Adipocyte (in vitro differentiated cells): ENCODE measurements at places on chromosomes 6 and 20.

DNA sequence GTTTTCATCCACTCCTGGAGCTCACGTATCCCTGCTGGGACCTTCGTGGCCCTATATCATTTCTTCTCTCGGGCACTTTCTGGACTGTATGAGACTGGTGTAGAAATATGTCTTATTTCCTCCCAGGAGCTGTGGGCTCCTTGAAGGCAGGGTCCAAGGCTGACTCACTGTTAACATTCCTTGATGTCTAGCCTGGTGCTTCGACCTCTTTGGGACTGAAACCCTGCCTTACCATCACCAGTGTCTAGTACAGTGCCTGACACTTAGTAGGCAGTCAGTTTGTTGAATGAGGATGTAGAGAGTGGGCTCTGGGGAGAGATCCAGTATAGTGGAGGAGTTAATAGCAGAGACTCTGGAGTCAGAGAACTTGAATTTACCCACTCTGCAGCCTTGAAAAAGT, 23.6 kb downstream of the POFUT1 start:
- no peak for DNase-seq

GRCh38 chr6:152220786-152221185, 413.3 kb downstream of the ESR1 start:
- DNase-seq, result no peak

DNA sequence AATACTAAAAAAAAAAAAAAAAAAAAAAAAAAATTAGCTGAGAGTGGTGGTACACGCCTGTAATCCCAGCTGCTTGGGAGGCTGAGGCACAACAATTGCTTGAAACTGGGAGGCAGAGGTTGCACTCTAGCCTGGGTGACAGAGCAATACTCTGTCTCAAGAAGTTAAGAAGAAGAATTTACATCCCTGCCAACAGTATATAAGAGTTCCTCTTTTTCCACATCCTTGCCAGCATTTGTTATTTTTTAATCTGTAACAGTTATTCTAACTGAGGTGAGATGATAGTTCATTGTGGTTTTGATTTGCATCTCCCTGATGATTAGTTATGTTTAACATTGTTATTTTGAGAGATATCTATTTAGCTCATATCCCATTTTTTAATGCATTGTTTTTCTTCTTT, 20.3 kb upstream of the DYNLRB1 start:
- DNase-seq, result no peak

GRCh38 chr6:98056955-98057354, 773.9 kb upstream of the MMS22L start:
- no peak for DNase-seq

- no peak for DNase-seq
These were observed 133.8 kb downstream of the BACH2 start for GRCh38 chr6:90162648-90163387.

DNA sequence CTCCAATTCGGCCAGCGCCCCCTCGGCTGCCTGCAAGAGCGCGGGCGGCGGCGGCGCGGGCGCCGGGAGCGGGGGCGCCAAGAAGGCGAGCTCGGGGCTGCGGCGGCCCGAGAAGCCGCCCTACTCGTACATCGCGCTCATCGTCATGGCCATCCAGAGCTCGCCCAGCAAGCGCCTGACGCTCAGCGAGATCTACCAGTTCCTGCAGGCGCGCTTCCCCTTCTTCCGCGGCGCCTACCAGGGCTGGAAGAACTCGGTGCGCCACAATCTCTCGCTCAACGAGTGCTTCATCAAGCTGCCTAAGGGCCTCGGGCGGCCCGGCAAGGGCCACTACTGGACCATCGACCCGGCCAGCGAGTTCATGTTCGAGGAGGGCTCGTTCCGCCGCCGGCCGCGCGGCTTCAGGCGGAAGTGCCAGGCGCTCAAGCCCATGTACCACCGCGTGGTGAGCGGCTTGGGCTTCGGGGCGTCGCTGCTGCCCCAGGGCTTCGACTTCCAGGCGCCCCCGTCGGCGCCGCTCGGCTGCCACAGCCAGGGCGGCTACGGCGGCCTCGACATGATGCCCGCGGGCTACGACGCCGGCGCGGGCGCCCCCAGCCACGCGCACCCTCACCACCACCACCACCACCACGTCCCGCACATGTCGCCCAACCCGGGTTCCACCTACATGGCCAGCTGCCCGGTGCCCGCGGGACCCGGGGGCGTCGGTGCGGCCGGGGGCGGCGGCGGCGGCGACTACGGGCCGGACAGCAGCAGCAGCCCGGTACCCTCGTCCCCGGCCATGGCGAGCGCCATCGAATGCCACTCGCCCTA, 963 bp downstream of the FOXF2 start:
- peak; percentile 76 for DNase-seq

DNA sequence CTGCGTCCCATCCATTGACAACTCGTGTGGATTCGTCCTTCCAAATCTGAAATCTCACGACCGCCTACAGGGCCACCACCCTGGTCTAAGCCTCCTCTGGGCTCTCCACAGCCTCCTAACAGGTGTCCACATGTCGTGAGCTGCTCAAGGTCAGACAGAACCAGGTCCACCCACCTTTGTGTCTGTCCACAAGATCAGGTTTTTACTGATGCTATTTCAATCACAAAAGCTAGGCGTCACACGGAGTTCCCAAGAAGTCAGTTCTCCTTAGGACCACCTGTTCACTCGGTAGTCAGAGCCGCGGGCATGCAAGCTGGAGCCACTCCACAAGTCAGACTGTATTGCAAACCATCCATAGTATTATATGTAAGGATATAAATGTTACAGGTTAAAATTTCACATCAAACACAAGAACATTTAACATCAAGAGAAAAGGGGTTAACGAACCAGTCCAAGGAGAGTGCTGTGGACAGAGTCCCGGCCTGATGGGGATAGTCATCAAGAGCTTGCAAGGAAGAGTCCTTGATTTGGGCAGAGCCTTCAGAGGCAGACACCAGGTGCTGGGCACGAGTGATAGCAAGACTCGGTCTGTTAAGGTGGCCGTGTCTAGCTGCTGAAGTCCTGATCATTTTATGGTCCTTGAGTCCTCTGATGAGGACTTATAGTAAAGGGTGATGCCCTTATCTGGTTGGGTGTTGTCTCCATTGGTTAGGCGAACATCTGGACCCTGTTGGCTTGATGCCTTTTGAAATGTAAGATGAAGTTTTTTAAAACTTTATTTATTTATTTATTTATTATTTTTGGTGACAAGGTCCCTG, 731 bp upstream of the DNPH1 start:
- no peak for DNase-seq

DNA sequence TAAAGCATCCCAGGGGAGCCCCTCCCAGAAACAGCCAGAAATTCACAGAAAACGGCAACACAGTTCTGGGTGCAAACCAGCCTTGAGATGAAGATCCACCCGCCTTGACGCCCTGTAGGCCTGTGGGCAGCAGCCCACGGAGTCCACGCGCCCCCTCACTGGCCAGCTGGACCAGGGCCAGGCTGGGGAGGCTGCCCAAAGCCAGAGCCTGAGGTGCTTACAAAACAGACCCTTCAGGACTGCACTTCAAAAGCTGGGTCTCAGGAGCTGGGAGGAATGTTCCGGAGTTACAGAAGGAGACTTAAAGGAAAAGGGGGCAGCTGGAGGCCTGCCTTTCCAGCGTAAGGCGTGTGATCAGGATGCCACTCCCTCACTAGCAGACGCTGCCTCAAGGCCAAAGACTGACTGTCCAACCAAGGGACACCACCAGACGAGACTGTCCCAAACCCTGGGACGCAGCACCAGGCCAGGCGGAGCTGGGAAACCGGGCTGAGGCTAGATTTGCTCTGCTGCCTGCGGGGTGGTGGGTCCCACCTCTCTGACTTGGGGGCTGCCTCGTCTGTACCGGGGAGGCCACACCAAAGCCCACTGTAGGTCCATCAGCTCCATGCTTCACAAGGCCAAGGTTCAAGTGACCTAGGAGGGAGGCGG, 48.1 kb downstream of the RRBP1 start:
- DNase-seq, result no peak

- DNase-seq, result peak; percentile 84
These were observed 28.2 kb downstream of the CGA start for GRCh38 chr6:87066449-87067333.

DNA sequence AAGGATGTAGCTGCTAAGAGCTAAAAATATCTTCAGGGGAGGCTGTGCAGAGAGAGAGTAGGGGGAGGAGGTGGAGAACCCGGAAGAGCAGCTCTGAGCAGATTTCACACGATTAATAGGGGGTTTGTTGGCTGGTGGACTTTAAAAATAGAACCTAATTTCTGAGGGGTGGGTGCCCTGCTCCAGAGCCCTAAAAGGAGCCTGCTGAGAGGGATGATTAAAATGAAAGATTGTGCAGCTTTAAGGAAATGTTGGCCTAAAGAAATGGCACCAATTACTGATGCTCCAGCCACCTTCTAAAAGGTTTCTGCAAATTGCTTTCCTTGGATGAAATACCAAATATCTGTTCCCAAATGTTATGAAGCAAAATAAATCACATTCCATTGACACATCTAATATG, 202.8 kb upstream of the BTBD3 start:
- DNase-seq, result no peak

- no peak for DNase-seq
These were observed 475 bp upstream of the TMEM181 start for GRCh38 chr6:158559338-158559894.

DNA sequence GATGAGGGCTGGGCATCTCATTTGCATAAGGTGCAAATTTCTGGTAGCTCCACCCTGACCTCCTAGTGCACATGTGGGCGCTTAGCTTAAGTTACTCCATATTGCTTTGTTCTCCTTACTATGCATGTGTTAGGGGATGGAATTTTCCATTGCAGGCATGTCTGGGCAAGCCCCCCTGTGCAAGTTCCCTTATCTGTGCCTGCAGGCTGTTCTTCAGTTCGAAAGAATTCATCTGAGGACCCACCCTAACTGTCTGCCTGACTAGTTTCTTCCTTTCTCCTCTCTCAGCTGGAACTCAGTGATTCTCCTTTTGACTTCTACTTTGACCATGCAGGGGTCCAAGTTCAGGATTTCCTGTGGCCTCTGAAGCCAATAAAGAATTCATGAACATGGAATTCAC, 30.2 kb downstream of the CCDC170 start:
- DNase-seq, result no peak

- DNase-seq, result no peak
These were observed 30.8 kb downstream of the FBXO30 start for GRCh38 chr6:145783796-145784195.

DNA sequence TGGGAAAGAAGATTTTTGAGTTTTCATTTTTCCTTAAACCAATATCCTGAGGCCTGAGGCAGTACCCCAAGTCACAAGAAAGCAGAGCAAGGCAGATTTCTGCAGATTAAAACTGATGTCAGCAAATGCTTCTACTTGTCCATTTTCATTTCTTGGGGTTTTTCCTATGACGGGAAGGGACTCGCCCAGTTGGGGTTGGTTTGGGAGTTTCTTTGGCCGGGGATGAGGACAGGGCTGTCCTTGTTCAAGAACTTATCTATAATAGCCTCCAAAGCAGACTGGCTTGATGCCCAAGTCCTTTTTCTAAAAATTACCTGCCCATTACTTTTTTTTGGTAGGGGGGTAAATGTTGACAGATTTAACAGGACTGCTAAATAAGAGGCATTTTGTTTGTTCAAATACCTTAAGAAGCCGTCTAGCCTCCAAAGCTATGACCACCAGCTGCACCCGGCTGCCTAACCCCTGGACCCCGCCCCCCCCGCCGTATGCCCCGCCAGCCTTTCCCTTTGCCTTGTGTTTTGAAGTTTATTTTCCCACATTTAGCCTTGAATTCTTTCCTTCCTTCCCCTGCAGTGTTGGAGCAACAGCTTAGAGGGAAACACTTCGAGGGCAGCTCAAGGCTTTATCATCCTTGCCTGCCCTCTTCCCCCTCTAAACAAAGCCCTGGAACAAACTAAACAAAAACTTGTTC, 2.5 kb downstream of the KCNK5 start:
- no peak for DNase-seq

GRCh38 chr20:30601974-30602373, 655.5 kb upstream of the DEFB115 start:
- DNase-seq, result no peak

DNA sequence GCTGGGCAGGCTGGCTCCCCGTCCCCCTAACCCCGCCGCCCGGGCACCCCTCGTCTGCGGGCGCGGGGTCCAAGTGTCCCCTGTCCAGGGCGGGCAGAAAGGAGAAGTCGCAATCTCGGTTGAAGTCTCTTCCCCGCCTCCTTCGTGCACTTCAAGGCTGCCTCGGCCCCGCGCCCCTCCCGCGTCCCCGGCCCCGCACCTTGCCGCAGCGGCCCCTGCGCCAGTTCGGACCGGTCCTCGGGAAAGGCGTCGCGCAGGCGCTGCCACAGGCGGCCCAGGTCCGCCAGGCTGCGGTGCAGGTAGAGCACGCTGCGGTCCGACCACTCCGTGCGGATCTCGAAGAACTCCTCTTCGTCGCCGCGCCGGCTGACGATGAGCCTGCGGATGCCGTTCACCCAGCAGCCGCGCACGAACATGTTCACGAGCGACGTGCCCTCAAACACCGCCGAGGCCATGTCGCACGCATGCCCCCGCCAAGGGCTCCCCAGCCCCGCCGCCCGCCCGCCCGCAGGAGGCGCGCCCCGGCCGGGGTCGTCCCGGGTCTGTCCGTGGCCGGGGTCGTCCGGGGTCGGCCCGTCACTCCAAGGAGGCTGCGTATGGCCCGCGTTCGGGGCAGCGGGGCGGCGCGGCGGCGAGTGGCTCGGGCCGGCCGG, at the start of gene PXDC1:
Gene PXDC1 (minus strand): TSS at position 637 of the 653 bp plus-strand sequence. CDS start 182 bp downstream, at position 455.
- DNase-seq, result no peak

DNA sequence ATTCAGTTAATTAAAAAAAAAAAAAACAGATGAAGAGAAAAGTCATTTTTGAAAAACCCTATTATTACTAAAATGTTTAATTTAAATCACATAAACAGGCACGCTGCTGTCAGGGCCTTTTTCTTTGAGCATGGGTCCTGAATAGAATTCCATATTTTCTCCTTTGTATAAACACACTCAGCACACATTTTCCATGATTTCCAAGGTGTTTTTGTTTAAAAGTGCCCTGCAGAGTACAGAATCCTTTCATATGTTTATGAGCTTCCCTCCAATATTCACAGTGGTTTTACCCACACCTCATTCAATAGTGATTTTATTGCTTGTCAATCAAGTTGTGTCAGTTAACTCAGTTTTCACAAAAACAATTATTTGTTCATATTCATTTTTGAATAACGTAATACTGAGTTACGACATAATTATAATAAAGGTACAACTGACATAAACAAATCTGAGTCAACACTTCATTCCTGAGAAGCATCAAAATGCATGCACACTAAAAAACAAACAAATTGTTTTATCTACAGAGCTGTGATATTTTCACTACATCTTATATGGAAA, 15.2 kb downstream of the SLC35B3 start:
- no peak for DNase-seq

- DNase-seq, result no peak
These were observed 82.6 kb upstream of the CCN6 start for GRCh38 chr6:111971181-111971841.

GRCh38 chr6:8819446-8819845, 384.1 kb upstream of the SLC35B3 start:
- DNase-seq, result no peak

DNA sequence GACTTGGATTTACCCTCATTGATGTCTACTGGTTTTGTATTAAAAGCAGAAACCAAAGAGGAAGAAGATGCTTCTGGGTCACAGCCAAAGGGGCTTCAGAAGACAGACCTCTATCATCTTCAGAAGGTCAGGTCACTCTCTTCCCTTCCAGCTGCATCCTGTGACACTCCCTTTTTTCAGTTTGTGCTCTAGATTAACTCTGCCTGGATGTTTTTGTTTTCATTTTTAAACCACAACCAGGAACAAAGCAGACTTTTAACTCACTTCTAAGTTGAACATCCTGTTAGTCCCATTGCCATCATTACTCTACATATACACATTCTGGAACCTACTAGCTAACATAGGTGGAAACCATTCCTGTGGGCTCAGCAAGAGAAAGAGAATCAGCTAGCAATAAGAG, 45.2 kb downstream of the AKIRIN2 start:
- no peak for DNase-seq
